ENCODE measurements at places on chromosomes 3 and 15.

- DNase-seq, result no peak
These were observed 80.8 kb upstream of the PROK2 start for GRCh38 chr3:71865727-71866126.

DNA sequence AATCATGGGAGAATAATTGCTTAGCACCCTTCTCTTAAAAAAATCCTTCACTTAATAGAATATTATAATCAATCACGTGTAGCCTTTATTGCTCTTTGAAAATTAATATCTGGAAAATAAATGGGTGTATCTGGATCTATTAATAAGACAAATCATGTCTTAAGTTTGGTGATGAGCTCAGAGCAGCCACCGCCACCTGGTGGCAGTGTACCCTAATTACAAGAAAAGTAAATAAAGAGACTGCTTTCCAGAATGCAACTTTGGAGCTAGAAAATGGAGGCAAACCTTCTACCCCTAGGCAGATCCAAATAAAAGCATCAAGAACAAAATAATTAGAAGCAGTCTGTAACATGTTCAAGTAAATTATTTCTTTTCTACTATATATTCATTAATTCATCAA, 43.5 kb downstream of the EPHB1 start:
- DNase-seq, result peak; percentile 27

DNA sequence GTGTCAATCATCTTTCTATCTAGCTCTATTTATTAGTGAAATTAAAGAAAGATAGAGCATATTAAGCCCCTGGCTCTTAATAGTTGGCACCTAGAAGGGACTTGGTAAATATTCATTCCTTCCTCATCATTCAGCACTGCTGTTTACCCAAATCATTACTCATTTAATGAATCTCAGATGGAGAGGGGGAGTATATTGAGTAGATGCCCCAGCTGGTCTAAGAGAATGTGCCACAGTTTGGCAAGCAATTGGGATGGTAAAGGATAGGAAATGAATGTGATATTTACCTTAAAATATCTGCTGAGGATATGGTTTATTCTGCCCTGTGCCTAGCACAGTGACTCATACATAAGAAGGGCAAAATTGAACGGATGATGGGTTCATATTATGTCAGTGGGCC, 6.0 kb downstream of the IL1RAP start:
- DNase-seq, result no peak

DNA sequence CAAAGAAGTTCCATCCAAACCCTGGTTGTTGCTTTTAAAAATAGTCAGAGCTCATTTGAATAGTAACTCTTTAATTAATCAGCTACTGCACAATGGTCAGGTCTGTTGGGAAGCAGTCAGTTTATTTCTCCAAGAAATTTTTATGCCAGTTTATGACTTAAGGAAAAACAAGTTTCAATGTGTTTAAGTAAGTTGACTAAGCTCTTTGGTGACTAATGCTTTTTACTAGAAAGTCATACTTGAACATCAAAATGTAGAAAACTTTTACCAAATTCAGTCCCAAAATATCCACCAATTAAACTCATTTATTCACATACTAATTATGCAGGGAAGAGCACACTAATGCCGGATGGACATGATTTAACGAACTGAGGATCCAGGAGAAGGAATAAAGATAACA, 22.1 kb downstream of the PRICKLE2 start:
- DNase-seq, result no peak

DNA sequence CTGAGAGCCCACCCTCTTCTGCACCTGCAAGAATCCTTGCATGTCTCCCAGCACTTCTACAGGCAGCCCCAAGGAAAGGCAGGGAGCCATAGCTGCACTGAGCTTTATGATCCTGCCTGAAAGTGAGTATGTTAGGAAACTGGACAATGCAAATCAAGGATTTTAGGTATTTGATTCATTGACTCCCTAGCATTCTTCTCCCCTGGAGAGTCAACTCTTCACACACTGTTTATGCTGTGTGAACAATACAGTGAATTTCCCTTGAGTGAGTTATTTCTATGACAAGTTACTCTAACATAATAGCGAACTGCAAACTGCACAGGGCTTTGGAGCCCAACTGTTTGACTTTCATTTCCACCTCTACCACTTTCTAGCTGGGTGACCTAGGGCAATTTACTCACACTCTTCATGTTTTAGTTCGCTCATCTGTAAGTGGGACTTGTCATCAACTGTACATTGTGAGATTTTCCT, 96.0 kb upstream of the PHLDB2 start:
- peak; percentile 30 for DNase-seq

- no peak for DNase-seq
These were observed 109.0 kb downstream of the CGGBP1 start for GRCh38 chr3:87949879-87950208.

- no peak for DNase-seq
These were observed 26.1 kb downstream of the POMGNT2 start for GRCh38 chr3:43079536-43080332.

- DNase-seq, result peak; percentile 82
These were observed 25.2 kb downstream of the GOLGA6D start for GRCh38 chr15:75307778-75308390.

DNA sequence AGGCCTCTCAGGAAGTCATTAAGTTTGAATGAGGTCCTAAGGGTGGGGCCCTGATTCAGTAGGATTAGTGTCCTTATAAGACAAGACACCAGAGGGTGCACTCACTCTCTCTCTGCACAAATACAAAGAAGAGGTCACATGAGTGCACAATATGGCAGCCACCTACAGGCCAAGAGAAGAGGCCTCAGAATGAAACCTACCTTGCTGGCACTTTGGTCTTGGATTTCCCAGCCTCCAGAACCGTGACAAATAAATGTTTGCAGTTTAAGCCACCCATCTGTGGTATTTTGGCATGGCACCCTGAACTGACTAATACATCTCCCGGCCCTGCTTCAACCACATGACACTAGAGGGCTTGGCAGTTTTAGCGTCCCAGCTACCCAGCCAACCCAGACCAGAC, 73.9 kb upstream of the CHRNB4 start:
- peak; percentile 55 for DNase-seq

DNA sequence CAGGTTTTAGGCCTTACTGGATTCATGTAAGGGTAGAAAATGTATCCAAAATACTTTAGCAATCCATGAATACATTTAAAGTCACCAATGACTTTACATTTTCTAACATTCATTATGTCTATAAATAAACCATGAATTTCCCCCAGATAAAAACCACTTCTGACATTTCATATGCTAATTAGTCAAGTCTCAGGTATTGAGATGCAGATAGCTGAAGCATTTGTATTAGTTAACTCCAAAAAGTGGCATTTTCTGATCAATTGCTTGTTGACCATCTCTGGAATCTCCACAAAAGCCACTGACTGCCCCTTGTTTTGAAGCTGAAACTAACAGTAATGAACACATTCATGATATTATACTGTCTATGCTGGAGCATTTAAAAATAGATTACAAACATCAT, 68.4 kb upstream of the RAP2B start:
- DNase-seq, result no peak

- no peak for DNase-seq
These were observed 796.0 kb downstream of the ROBO2 start for GRCh38 chr3:77835921-77836320.

- peak; percentile 72 for DNase-seq
These were observed 3.0 kb upstream of the TFDP2 start for GRCh38 chr3:142152384-142152783.

- no peak for DNase-seq
These were observed 149.1 kb downstream of the CHSY1 start for GRCh38 chr15:101102746-101103145.

DNA sequence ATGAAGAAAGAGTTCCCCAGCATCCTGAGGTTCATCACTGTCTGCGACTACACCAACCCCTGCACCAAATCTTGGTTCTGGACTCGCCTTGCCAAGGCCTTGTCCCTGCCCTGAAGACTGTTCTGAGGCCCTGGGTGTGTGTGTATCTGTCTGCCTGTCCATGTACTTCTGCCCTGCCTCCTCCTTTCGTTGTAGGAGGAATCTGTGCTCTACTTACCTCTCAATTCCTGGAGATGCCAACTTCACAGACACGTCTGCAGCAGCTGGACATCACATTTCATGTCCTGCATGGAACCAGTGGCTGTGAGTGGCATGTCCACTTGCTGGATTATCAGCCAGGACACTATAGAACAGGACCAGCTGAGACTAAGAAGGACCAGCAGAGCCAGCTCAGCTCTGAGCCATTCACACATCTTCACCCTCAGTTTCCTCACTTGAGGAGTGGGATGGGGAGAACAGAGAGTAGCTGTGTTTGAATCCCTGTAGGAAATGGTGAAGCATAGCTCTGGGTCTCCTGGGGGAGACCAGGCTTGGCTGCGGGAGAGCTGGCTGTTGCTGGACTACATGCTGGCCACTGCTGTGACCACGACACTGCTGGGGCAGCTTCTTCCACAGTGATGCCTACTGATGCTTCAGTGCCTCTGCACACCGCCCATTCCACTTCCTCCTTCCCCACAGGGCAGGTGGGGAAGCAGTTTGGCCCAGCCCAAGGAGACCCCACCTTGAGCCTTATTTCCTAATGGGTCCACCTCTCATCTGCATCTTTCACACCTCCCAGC, 2.9 kb downstream of the MYD88 start:
- DNase-seq, result no peak

- DNase-seq, result no peak
These were observed 33.1 kb downstream of the TBC1D5 start for GRCh38 chr3:17709236-17709810.

DNA sequence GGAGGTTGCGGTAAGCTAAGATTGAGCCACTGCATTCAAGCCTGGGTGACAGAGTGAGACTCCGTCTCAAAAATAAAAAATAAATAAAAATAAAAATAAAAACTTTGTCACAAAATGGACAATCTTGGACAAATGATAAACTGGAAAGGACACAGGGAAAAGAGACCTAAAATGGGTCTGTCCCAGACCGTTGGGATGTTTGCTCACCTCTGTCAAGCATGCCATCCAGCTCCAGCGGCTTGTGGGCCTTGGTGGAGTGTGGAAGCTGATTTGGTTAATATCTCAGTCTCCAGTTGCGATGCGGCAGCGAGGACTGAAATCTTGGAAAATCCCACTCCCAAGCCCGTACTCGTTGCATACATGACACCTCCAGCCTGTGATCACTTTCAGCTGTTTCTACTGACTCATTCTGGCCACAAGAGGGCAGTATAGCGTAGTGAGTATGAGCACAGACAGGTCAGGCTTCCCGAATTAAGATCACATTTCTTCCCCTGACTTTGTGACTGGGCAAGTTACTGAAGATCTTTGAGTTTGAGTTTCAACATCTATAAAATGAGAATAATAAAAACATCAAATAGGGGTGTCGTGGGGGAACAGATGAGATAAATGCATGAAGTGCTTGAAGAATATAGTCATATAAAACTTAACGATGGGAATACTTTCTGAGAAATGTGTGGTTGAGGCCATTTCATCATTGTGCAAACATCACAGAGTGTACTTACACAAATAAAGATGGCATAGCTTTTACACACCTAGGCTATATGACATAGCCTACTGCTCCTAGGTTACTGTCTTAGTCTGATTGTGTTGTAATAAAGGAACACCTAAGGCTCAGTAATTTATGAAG, 19.6 kb upstream of the MOBP start:
- DNase-seq, result peak; percentile 89

DNA sequence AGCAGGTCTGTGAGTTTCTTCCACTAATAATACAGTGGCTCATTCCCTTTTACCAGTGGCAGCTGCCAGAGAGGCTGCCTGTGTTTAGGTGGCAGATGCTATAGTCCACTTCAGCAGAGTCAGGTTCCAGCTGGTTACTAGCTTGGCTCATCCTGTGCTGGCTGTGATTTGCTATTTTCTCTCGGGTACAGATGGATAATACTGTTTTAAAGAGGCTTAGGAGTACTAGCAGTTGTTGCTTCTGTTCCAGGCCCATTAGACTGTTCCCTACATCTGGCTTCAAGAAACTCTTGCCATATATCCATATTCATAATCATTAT, 41.0 kb downstream of the ZNF609 start:
- DNase-seq, result peak; percentile 98

DNA sequence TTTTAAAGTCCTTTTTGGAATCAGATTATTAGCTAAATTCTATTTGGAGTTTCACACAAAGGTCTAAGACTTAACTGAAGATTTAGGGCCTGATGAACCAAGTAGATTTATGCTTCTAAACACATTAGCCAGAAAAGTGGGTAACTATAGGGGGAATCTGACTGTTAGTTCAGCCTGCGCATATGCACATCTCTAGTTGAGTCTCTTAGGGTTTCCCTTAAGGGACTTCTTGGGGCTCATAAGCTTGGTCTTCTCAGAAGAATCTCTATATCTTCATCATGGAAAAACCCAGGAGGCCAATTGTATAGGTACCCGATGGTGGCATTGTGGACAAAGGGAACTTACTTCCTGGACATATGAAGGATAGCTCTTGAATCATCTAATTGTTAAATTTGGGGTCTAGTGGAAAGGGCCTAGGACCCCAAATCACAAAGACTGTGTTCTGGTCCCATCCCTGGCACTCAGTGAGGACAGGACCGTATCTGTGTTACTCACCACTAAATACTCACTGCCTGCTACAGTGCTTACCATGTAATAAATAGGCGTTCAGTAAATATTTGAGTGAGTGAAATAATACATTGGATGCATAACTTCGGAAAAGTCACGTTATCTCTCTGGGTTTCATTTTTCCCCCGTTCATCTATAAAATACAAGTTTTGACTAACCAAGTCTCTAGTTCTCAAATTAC, 17.0 kb downstream of the SELENOT start:
- DNase-seq, result no peak

DNA sequence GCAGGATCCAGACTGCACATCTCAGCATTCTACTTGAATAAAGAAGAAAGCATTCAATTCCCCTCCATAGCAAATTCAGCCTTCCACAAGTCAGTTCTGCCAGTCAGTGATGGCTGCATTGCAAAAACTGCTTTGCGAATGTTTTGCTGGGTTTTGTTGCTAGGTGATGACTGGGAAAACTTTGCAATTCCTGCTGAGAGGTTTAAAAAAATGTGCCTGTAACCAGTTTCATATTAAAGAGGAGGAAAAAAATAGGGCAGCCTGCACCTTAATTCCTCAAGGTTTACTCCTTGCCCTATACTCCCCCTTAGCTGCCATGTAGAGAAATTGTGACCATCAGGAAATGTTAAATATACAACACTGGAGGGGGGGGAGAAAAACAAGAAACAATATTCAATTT, 225.6 kb upstream of the ATP11B start:
- no peak for DNase-seq

DNA sequence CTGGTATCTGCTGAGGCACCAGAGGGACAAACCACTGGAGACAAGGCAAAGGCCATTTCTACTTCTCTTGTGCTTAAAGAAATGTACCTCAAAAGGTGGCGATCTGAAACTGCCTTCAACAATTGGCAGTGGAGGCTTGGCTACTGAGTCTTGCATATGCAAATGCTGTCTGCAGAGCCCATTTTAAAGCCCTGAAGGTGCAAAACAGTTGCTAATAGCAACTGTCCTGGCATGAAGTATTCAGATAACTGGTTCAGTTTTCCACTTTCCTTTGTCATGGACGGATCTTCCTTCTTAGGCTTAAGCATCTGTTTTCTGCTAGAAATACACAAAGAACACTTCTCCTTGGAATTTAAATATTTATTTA, 71.4 kb upstream of the PSMD6 start:
- DNase-seq, result no peak

DNA sequence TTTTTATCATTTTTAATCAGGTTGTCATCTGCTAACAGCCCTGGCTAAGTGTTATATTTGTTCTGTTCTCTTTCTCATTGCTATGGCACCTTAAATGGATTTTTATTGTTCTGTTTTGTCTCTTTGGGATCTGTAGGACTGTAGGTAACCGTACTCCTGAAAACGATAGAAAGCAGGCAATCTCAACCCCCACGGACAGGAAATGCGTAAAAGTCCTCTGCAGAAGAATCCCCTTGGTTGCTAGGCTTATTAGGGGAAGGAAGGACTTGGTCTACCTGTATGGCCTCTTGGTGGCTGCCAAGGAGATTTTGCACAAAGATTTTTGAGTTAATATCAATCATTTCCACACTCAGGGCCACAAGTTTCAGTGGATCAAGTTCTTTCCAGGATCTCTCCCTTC, 571.9 kb upstream of the ZNF385D start:
- no peak for DNase-seq
